PC-3 (cell line): ENCODE measurements at places on chromosomes 1 and 21. TPM values are rescaled to one million over a fixed set of nuclear protein-coding genes. Genes with fewer than 3 reads are reported as not detected.
A peak's percentile ranks its signal among the peaks of the same experiment; 100 is the strongest.

RNU1-3 gene
- total RNA-seq = under 0.01 TPM in 2 replicates

DNA sequence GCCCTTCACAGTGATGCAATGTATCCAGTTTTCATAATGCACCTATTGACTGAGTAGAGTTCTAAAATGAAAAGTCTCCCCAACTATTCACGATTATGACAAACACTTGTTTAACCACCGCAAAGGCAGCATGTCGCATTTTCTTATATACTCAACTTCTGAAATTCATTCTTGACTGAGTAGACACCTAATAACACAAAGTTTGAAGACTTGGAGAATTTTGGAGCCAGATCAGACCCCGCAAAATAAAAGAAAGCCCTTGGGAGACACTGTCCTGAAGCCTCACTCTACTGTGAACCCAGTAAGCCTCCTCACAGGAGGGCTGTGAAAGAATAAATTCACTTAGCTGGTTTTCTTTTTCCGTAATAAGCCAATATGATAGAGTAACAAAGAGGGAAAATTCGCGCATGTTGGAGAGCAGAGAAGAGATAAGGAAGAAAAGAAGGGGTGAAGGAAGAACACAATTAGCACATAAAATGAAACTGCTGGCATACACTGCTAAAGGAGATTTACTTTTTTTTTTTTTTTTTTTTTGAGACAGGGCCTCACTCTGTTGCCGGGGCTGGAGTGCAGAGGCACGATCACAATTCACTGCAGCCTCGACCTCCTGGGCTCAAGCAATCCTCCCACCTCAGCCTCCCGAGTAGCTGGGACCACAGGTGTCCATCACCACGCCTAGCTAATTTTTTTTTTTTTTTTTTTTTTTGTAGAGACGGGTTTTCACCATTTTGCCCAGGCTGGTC, 492 bp upstream of the COLGALT2 start:
- peak overlapping the region; percentile 67 for H3K4me3 ChIP-seq
- no peaks in the 10 kb centered on the region for H3K4me1 ChIP-seq
- no peak overlapping the region for H3K27ac ChIP-seq
- no peaks in the 10 kb centered on the region for H3K27me3 ChIP-seq
- no peak for DNase-seq

DNA sequence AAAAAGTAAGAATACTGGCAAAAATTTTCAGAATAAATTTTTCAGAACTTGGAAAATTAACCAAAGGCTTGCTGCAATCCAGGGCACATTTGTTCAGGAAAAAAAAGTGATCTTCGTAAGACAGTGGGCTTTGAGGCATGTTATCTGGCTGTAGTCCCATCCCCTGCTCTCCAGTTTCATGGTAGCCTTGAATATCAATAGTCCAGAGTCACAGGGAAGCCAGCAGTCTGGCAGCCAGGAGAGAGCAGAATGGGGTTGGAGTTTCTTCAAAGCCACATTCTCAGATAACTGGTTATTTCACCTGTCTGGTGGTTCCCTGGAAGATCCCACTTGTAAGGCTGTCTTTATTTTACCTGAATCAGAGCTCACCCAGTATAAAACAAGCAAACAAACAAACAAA, 669.3 kb downstream of the MATN1 start:
- H3K36me3 ChIP-seq = no peaks in the 10 kb centered on the region
- H3K27me3 ChIP-seq = peaks cover 50% of the 10 kb centered on the region
- H3K27ac ChIP-seq = no peak overlapping the region
- H3K4me1 ChIP-seq = peaks cover 7% of the 10 kb centered on the region; the same call in 1 of the 2 replicates
- DNase-seq = no peak

DNA sequence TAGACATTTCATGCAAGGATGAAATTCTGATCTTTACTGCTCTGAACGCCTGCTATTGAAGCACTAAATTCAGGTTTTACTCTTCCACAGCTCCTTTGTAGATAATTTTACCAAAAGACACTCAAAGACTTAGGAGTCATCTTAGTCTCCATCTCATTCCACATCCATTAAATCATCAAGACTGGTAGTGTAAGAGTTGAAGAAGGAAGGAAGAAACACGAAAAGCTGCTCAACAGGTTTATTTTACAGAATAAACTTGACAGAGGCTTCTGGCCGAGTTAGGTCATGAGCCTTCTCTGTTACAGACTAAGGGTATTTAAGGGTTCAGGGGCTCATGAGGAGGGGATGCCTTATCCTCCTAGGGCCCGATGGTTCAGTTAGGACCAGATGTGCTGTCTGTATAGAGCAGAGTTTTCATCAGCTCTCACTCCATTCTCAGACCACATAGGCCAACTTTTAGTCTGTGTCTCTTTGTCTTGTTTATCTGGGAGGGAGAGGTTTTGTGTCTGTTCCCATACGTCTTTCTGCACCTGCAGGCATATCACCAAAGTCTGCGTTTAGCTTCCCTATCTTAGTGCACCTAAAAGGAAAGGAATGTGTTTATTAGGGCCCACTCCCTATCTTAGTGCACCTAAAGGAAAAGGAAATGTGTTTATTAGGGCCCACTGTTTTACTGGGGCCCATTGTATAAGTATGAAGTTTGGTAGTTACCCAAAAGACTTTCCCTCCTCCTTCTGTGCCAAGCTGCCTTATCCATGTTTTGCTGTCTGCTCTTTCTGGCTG, 57.4 kb upstream of the RGS18 start:
- DNase-seq = peak; percentile 42
- no peaks in the 10 kb centered on the region for H3K27me3 ChIP-seq
- no peaks in the 10 kb centered on the region for H3K36me3 ChIP-seq
- H3K4me1 ChIP-seq = no peaks in the 10 kb centered on the region
- H3K4me3 ChIP-seq = no peak overlapping the region
